ENCODE measurements at places on chromosomes 5 and 9.

- DNase-seq = no peak
Measured at GRCh38 chr9:97853844-97854695, 1.0 kb downstream of the FOXE1 start.

GRCh38 chr5:127299678-127300077 lies 9.1 kb downstream of the MEGF10 start:
- DNase-seq = no peak

- DNase-seq = no peak
Measured at GRCh38 chr9:138059196-138059595, 181.6 kb downstream of the CACNA1B start.

DNA sequence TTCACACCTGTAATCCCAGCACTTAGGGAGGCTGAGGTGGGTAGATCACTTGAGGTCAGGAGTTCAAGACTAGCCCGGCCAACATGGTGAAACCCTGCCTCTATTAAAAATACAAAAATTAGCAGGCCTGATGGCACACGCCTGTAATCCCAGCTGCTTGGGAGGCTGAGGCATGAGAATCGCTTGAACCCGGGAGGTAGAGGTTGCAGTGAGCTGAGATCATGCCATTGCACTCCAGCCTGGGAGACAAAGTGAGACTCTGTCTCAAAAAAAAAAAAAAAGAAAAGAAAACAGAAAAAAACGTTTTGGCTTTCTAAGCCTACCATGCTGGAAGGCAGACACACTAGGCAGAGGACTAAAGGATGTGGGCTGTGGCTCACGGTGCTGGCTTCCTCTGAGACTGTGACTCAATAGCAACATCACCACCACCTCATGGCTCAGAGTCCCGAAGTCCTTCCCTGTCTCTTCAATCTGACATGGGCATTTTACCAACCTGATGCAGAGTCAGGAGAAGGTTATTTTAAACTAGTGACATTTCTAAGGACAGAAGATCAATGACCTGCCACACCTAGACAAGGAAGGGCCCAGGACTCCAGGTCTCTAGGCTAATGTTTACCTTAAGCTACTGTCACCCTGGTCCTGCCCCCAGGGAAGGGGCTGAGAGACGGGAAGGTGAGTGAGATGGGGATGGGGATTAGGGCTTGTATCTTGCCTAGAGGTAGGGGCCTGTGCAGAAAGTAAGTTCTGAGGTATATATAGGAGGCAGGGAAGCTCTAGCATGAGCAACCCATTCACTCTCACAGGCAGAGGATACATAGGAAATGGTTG lies 3.7 kb downstream of the ECSCR start:
- DNase-seq = peak; percentile 63

DNA sequence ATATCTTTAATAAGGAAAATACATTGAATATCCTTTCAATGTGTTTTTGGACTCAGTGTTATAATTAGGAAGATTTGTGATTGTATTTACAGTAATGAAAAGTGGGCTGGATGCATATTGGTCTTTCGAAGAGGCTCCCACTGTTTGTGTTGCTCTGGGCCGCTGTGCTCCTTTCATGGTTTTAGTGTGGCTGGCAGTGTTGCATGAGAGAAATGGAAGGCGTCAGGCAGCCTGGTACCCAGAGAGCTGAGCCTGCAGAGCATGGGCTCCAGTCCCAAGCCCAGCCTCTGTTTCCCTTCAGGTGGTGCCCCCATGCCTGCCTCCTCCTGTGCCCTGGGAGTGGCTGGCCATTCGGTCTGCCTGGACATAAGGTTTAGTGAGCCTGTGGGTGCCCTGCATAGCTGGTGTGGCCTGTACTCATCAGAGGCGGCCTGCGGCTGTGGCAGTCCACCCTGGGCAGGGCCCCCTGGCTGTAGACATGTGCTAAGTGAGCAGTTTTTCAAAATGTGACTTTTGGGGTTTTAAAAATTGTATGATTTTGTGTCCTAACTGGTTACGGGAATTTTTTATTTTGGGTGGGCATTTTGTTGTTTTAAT lies 27.4 kb upstream of the FAM120AOS start:
- DNase-seq = no peak

GRCh38 chr9:109507421-109507838 lies 9.3 kb upstream of the PTPN3 start:
- DNase-seq = no peak

- DNase-seq = no peak
Measured at GRCh38 chr5:314676-315487, 6.6 kb upstream of the AHRR start.

- no peak for DNase-seq
Measured at GRCh38 chr5:10201223-10201868, 48.3 kb downstream of the ATPSCKMT start.
